ENCODE measurements at places on chromosomes 16 and 17. TPM values are rescaled to one million over a fixed set of nuclear protein-coding genes. Genes with fewer than 3 reads are reported as not detected.

Gene PDF
- 13.4 TPM for total RNA-seq

Gene PTGES3L
- total RNA-seq = not detected

Gene CCL17
- total RNA-seq = not detected

Gene KCNJ16
- total RNA-seq = not detected

Gene EFNB3
- 0.26 TPM for total RNA-seq

Gene CIAO2B
- total RNA-seq = 217 TPM

Gene TOP2A
- total RNA-seq = 4.9 TPM

DNA sequence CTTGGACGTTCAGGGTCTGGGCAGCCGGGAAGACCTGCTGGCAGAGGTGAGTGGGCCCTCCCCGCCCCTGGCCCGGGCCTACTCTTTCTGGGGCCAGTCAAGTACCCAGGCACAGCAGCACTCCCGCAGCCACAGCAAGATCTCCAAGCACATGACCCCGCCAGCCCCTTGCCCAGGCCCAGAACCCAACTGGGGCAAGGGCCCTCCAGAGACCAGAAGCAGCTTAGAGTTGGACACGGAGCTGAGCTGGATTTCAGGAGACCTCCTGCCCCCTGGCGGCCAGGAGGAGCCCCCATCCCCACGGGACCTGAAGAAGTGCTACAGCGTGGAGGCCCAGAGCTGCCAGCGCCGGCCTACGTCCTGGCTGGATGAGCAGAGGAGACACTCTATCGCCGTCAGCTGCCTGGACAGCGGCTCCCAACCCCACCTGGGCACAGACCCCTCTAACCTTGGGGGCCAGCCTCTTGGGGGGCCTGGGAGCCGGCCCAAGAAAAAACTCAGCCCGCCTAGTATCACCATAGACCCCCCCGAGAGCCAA is 8.6 kb upstream of the ABCC3 start:
- DNase-seq = peak; percentile 78

DNA sequence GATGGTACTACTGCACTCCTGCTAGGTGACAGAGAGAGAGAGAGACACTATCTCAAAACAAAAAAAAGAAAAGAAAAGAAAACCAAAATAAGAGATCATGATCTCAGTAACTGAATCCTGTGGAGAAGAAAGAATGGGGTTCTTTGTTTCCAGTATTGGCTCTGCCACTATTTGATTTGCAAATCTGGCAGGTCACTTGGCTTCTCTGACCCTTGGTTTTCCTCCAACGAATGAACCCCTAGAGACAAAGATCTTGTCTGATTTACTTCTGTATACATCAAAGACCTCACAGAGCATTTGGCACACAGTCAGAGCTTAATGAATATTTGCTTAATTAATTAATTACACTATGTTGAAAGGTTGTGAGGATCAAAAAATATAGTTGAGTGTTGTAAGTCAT is 47.9 kb upstream of the NLK start:
- no peak for DNase-seq

GRCh38 chr16:22217890-22218730 is 12.0 kb downstream of the EEF2K start:
- DNase-seq = no peak

DNA sequence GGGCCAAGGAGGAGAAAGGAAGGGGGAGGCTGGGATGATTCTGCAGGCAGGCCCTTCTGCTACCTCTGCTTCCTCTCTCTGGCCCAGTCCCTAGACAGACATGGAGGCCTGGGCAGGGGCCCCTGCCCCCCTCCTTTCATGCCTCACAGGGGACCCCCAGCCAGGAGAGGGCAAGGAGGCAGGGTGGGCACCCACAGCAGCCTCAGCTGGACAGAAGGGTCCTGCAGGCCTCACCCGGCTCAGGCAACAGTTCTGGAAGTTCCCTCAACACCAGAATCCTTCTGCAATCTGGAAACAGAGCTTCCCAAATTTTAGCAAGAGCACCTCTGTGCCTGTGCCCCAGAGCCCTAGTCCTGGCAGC is 8.7 kb downstream of the ARHGAP27 start:
- DNase-seq = no peak

DNA sequence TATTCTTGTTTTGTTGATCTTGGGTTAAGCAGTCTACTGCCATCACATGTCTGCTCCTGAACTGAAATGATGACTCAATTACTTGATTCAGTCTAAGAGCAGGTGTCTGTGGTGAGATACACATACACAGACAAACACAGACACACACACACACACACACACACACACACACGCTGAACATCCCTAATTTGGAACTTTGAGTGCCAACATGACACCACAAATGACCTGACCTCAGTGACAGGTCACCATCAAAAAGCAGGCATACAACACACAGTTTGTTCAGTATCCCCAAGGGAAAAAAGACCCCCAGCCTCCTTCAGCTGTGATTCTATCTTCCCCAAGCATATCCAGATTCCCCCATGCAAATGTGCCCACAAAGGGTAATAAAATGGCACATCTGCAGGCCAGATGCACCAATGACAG is 130.1 kb upstream of the TMEM97 start:
- peak; percentile 10 for DNase-seq

DNA sequence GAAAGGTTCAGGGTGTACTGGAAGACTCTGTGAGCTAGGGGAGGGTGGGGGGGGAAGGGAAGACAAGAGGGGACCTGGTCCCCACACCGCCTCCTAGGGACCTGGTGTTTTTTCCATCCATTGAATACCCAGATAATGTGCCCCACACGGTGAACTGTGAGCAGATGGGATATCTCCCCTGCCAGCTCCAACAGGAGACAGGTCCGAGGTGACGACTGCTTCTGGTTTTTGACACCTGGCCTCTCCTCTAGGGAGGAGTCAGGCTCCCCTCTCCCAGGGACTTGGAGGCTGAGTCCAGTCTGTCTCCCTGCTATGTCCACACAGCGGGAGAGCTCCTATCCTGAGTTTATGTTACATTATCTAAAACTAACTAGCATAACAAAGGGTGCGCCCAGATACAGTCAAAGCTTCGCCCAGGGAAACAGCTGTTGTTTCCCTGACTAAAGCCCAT is 1.8 kb downstream of the MARVELD3 start:
- DNase-seq = no peak

- no peak for DNase-seq
Observed at GRCh38 chr16:22751685-22752084, 62.3 kb upstream of the HS3ST2 start.

GRCh38 chr16:27993587-27993986 is 69.9 kb downstream of the GSG1L start:
- no peak for DNase-seq

DNA sequence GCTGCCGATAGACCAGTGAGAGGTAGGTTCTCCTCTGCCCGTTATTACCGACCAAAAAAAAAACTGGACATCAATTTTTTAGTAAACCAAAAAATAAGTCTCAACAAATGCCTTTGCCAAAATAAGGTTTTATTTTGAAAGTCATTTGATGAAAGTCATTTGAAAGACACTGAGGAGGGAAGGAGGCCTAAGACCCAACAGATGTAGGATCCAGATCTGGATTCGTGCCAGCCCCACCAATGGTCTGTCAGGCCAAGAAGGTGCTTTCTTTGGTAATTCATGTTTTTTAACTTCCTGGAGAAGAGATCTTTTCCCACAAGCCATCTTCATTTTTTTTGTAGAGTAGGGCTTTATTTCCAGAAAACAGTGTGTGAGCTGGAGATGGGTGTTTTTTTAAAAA is 18.1 kb downstream of the NTAN1 start:
- no peak for DNase-seq

DNA sequence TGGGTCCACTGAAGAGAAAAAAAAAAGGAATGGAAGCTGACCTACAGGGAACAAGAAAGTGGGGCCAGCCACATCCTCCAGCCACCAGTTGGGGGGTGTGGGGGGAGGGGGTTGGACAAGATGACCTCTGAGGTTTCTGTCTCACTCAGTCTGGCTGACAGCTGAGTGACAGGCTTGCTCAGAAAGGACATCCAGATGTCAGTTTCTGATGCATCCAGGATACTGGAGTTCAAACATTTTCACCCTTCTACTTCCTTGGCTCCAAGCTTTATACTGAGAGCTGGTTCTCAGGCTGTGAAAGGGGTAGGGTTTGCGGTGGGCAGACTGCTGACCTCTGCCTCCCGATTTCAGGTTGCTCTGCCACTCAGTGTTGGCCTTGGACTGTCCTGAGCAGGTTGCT is 2178.3 kb downstream of the TP53TG3F start:
- no peak for DNase-seq

- DNase-seq = no peak
Observed at GRCh38 chr17:79711715-79712305, 18.9 kb upstream of the ENPP7 start.

DNA sequence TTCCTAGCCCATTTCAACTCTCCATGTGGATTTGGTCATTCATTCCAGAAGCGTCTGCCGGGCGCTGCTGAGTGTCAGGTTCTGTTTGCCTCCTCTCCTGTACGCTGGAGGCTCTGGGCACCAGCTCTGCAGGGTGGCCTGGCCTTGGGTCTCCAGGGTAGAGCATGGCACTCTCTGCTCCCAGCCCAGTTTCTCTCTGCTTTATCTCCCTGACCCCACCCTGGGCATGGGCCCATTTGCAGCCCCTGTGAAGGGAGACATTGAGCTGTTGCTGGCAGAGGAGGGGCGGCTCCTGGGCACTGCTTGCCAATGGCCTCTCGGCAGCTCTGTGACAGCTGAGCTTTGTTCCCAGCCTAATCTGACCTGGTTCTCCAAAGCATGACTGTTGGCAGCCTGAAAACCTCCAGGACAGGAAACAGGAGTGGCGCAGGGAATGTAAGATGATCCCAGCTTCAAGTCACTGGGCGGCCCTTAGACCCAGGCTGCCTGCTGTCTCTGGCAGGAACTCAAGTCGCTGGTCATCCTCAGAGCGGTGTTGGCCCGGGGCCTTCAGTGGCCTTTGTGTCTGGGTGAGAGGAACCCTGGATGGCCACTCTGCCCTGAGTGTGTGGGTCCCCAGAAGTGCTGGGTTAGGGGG is 146.8 kb downstream of the SEC14L1 start:
- DNase-seq = peak; percentile 90

DNA sequence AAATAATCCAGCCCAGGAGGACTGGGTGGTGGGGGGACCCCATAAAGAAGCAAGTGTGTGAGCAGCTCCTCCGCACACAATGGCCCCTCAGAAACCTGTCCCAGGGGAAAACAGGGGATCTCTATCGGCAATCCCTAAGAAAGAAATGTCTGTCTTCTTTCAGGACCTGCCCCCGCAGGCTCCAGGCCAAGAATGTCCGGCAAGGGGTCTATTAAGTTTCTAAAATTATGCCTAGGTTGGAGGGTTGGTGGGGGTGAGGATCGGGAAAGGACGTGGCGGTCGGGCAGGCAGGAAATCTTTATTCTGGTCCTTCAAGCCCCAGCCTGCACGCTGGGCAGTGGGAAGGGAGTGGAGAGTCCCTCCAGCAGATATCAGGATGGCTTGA is 23.4 kb upstream of the LITAF start:
- no peak for DNase-seq

DNA sequence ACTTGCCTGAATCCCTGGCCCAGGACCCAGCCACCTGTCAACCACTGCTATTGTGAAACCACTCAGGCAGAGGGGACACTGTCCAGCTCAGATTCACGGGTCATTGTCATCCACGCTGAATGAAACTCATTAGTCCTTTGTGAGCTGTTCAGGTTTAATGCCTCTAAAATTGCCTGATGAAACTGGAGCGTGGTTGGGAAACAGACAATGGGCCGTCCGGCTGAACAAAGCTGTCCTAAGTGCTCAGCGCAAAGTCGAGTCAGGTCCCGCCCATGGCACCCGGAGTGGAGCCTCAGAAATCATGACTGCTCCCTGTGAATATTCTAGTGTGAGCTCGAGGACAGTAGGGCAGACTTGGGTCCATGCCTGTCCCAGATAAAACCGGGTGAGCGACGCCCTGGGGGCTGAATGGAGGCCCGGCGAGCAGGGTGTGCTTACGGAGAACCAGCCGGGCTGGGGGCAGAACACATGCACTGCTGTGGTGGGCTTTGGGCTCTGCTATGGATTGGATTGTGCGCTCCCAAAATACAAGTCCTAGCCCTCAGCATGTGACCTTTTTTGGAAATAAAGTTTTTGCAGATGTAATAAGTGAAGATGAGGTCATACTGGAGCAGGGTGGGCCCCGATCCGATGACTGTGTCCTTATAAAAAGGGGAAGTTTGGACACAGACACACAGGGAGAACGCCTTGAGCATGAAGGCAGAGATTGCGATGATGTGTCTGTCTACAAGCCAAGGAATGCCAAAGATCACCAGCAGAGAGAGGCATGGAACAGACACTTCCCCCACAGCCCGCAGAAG is 12.9 kb upstream of the CMIP start:
- DNase-seq = peak; percentile 85

GRCh38 chr17:78450696-78451345 is 72.4 kb downstream of the PGS1 start:
- no peak for DNase-seq

GRCh38 chr17:43927060-43927864 is 15.0 kb downstream of the PPY start:
- no peak for DNase-seq

DNA sequence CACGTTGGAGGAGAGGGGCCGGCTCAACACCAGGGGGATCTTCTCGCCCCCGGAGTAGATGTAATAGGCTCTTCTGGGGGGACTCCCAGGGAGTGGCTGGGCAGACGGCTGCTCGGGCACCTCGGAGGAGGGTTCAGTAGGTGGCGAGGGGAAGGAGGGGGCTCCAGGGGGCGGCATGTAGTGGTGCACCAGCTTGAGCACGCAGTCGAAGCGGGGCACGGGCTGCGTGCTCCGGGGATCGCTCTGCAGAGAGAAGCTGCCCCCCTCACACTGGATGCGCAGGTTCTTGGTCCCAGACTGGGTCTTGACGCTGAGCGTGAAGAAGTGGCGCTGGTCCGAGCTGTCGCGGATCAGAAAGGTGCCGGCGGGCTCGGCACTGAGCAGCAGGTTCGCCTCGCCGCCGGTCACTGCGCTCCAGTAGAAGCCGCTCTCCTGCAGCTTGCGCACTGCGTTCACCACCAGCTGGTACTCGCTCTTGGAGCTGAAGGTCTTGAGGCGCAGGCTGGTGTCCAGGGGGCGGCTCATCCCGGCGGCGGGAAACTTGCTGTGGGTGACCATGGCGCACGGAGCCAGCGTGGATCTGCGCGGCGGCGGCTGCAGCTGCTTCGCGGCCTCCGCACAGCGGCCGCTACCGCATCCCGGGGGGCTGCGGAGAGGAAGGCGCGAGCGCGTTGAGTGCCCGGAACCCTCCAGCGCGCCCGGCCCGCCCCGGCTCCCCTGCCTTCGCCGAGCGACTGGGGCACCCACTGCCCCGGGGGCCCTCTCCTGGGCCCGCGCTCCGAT is 1.1 kb downstream of the SOCS3 start:
- peak; percentile 56 for DNase-seq

GRCh38 chr17:1914661-1915083 is 84.9 kb downstream of the RPA1 start:
- DNase-seq = no peak

- DNase-seq = no peak
Observed at GRCh38 chr17:72916991-72917390, 175.5 kb downstream of the SLC39A11 start.

GRCh38 chr17:55722016-55722736 is 488 bp downstream of the TMEM100 start:
- DNase-seq = peak; percentile 46

- no peak for DNase-seq
Observed at GRCh38 chr17:9859781-9860180, 34.1 kb downstream of the GLP2R start.

All from fibroblast of lung (primary cell).